ENCODE measurements at places on chromosomes 3 and 15. TPM values are rescaled to one million over a fixed set of nuclear protein-coding genes. Genes with fewer than 3 reads are reported as not detected.

- H3K4me1 ChIP-seq, result no peaks in the 10 kb centered on the region
- no peak overlapping the region for H3K27ac ChIP-seq
- H3K4me3 ChIP-seq, result no peak overlapping the region
- no peaks in the 10 kb centered on the region for H3K27me3 ChIP-seq
- peaks cover 24% of the 10 kb centered on the region for H3K36me3 ChIP-seq
- DNase-seq, result no peak
These were observed 42.1 kb downstream of the DGKG start for GRCh38 chr3:186319945-186320344.

DNA sequence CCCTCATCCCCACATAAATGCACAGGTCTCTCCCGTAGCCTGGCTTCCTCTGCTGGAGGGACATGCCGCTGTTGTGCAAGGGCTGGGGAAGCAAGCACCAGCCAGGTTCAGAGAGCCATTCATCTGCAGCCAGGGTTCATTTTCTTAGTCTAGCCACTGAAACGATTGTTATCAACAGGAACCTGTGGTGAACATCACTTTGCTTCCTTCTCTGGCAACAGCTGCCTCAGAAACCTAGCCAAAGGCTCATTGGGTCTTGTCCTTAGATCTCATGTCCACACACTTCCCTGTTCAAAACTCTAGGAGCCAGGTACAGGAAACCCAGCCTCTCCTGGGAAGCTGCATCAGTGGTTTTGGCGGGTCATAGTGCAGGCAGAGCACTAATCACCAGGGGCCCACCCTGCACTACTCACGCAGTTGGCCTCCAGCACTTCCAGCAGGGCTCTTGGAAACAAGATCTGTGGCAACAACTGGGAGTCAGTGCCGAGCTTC, 47.0 kb downstream of the OXNAD1 start:
- peak overlapping the region; percentile 80 for H3K27ac ChIP-seq
- H3K4me3 ChIP-seq, result no peak overlapping the region
- H3K36me3 ChIP-seq, result peaks cover 7% of the 10 kb centered on the region
- DNase-seq, result peak; percentile 34

- no peak overlapping the region for H3K4me3 ChIP-seq
- H3K36me3 ChIP-seq, result no peaks in the 10 kb centered on the region
- no peaks in the 10 kb centered on the region for H3K4me1 ChIP-seq
- no peaks in the 10 kb centered on the region for H3K27me3 ChIP-seq
- no peak overlapping the region for H3K27ac ChIP-seq
These were observed 98.9 kb upstream of the PFN2 start for GRCh38 chr3:150069633-150070032.

Gene HEMK1
- total RNA-seq, result 17.1 TPM

Gene SLC28A1
- 0.32 TPM for total RNA-seq
